ENCODE measurements at places on chromosomes 2 and 18.

DNA sequence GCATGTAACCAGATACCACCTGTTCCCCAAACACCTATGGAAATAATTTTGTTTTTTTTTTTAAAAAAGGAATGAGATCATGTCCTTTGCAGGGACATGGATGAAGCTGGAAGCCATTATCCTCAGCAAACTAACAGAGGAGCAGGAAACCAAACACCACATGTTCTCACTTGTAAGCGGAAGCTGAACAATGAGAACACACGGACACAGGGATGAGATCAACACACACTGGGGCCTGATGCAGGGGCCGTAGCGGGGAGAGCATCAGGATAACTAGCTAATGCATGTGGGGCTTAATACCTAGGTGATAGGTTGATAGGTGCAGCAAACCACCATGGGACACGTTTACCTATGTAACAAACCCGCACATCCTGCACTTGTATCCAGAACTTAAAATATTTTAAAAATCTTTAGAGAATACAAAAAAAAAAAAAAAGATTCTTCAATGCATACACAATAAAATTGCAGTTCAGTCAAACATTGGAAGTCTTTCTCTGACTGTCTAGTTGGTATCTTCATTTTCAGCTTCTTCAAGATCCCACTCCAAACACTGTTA, 11.6 kb upstream of the CASP10 start:
- no peak for DNase-seq

GRCh38 chr2:188884046-188884445, 90.1 kb upstream of the COL3A1 start:
- peak; percentile 56 for DNase-seq

DNA sequence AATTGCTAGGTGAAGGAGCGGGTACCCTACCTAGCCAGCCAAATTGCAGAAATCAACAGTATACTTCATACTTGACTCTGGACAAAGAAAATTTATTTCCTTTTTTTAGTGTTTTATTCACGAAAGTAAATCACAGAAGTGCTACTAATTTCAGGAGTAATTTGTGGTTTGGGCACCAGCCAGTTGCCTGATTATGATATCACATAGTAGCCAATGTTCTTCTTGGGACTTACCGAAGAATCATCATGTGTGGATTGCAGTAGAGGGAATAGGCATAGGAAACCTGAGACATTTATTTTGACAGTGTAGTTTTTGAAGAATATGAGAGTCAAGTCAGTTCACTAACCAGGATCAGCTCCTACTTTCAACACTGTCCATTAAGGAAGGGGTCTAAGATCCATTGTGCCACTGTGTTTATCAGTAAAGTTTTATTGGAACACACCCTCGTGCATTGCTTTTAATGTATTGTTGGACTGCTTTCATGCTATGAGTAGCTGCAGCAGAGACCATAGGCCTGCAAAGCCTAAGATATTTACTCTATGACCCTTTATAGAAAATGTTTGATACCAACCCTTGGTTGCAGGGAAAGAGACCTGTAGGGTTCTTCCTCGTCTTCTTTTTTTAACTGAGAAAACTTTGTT, 32.1 kb downstream of the TNFRSF11A start:
- no peak for DNase-seq

DNA sequence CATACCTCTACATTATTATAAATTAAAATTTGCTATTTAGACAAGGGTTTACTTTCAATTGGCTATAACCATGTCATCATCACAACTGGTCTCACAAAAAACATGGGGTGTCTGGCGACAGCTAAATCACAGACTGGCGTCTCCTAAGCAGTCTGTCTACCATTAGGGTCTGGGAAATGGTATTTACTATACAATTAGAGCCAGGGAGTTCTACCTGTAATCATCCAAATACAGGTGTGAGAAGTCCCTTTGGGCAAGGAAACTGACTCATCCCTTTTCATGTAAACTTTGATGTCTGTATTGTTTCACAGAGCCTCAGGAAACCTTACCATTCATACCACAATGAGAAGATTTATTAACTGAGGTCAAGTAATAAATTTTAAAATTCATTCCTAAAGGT, 126.7 kb downstream of the OLA1 start:
- DNase-seq: no peak

DNA sequence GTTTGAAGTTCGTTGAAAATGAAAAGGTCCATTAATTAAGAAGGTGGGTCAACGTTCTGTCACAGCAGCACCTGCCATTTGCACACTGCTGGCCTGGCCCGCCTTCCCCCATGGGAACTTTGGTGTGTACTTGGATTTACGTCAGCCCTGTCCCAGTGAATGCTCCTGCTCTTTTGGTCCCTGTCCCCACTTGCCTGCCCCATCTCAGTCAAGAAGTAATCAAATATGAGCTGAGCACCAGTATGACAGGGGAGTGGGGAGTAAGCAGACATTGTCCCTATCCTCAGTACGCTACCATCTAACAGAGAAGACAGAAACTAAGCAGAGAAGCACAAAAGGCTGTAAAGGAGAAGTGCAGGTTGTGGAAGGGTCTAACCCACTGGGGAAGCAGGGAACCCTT, 65.1 kb downstream of the SLC4A3 start:
- no peak for DNase-seq

GRCh38 chr18:48693006-48693405, 154.2 kb downstream of the CTIF start:
- no peak for DNase-seq

DNA sequence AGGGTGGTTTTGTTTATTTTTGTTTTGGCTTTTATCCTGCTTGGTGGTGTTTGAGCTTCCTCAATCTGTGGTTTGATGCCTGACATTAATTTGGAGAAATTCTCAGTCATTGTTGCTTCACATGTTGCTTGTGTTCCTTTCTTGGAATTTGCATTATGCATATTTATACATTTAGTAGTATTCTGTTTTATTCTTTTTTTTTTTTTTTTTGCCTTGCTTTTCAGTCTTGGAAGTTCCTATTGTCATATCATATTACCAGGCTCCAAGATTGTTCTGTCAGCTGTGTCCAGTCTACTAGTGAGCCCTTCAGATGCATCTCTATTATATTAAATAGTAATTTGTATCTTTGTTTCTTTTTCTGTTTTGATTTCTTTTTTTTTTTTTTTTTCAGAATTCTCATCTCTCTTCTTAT, 77.0 kb downstream of the EPC2 start:
- no peak for DNase-seq

DNA sequence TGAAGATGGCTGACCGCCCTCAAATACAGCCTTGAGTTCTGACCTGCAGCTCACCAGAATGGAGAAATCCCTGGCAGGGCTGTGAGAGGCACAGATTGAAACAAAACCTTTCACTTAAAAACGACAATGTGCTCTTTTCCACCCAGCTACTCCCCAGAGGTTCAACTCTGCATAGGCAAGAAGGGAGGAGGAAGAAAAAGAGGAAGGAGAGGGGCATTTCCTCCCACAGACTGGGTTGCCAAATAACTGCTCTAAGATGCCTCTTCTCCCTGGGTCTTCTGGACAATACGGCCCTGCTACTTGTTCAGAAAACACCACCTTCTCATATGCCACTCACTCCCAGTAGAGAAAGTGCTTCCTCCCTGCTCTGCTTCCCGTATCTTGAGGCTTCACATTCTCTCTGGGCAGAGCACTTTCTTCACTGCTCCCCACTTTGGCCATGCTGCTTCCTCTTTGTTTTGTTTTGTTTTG, 136.4 kb upstream of the SLC1A4 start:
- no peak for DNase-seq

- DNase-seq: no peak
Observed at GRCh38 chr2:104286841-104287240, 567.1 kb upstream of the POU3F3 start.

DNA sequence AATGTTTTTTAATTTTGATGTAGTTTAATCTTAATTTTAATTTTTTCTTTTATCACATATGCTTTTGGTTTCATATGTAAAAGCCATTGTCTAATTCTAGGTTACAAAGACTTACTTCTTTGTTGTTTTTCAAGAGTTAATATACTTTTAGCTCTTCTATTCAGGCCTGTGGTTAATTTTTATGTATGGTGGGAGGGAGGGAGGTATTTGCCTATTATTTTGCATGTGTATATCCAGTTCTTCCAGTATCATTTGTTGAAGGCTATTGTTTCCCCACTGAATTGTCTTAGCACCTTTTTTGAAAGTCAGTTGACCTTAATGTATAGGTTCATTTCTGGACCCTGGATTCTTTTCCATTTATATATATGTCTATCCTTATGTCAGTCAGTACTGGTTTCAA, 23.4 kb downstream of the USP14 start:
- no peak for DNase-seq

DNA sequence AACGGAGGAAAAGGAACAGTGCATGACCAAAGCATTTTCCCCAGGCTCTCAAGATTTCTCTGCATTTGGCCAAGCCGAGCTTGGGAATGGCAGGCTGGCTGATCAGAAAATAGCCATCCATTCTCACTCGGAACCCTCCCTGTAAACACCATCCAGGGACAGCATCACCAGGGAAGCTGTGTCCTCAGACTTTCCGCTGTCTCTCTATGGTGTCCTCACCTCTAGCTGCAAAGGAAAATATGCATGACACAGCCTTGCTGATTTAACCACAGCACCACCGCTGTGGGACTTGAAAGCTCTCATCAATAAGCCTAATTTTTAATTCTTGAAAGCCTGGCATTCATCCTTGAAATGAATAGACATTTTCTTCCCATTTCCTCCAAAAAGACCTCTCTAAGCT, 311.7 kb downstream of the EIPR1 start:
- DNase-seq: no peak

DNA sequence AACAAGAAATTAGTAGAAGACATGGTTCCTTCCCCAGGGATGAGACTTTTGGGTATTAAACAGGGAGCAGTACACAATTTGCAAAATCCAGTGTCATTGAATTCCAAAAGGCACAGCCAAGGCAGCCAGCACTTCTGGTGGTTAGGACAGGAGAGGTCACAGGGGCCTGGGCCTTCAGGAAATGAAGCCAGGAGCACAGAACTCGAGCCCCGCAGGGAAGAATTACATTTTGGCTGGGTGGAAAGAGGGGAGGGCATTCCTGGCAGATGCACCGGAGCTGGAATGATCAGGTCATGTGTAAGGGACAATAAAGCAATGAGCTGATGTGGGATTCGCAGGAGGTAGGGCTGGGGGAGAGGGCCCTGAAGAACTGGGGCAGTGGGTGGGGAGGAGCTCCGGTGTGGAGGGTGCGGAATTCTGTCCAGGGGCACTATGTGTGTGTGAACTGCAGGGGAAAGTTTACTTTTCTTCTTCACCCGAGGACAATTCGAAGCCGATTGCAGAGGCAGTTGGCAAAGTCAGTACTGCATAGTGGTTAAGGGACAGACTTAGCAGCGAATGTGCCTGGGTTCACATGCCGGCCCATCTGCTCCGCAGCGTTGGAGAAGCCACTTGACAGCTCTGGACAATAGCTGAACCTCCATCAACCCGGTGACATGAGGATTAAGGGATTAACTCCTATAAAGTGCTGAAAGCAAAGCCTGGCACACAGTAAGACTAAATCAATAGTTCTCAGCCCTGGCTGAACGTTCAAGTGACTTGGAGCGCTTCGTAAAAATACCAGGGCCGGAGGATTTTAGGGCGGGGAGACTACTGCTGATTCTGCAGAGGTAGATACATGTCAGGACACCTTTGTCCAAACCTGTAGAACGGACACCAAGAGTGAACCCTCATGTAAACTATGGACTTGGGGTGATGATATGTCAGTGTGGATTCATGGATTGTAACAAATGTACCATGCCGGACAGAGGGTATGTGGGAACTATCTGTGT, 36.4 kb downstream of the ALPK2 start:
- no peak for DNase-seq

- no peak for DNase-seq
Observed at GRCh38 chr2:38599706-38600105, 3.0 kb downstream of the HNRNPLL start.

GRCh38 chr2:207320381-207321159, 154.8 kb upstream of the KLF7 start:
- DNase-seq: no peak

GRCh38 chr18:74446178-74446577, 10.9 kb downstream of the DIPK1C start:
- DNase-seq: no peak

GRCh38 chr2:177245010-177245422, 19.5 kb downstream of the NFE2L2 start:
- DNase-seq: no peak

DNA sequence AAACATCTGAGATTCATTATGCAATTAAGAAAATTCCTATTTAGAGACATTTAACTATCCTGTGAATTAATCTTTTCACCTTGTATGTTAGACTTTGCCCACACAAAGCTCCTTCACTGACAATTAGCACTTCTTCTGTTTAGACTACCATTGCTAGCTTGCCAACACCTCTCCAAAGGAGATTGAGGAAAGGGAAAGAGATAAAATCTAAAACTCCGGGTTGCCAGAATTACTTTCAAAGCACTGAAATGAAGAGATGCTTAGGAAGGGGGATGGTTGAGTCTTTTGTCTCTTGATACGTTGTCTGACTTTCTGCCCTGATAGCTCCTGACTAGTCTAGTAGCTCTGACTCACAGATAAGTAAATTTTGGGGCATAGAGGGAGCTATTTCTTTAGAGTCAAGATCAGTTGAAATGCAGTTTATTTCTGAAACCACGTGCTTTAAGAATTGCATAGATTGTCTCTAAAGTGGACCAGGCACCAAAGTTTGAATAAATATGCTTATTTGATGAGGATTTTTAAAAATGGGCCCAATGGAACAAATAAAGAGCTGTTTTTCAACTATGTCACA, 74.1 kb upstream of the DSEL start:
- no peak for DNase-seq
